Activated CD4-positive, alpha-beta T cell treated with anti-CD3 and anti-CD28 coated beads, Interleukin-2, amount 50 U/mL, for 48 hours (primary cell): ENCODE measurements at places on chromosomes 6 and 20.
A peak's percentile ranks its signal among the peaks of the same experiment; 100 is the strongest.

GRCh38 chr20:31637660-31638059 lies at the start of gene COX4I2:
COX4I2 (plus strand) TSS chr20:31637912; CDS start chr20:31639018, 1,106 bp downstream.
- DNase-seq: no peak

DNA sequence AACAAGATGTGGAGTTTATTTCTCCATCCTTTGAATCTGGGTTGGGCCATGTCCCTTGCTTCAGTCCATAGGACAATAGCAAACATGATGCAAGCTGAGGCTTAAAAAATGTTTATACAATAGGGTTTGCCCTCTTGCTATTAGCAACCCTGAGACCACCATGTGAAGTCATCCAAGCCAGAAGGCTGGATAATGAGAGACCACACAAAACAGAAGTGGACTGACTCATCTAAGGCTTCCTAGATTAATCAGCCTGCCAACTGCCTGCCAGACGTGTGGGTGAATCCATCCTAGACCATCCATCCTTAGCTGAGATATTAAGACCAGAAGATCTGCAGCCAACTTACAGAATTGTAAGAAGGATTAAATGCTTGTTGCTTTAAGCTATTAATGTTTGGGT lies 38.1 kb upstream of the ISM1 start:
- DNase-seq: peak; percentile 13

- DNase-seq: peak; percentile 72
Measured at GRCh38 chr6:45714006-45714730, 301.5 kb downstream of the CLIC5 start.

DNA sequence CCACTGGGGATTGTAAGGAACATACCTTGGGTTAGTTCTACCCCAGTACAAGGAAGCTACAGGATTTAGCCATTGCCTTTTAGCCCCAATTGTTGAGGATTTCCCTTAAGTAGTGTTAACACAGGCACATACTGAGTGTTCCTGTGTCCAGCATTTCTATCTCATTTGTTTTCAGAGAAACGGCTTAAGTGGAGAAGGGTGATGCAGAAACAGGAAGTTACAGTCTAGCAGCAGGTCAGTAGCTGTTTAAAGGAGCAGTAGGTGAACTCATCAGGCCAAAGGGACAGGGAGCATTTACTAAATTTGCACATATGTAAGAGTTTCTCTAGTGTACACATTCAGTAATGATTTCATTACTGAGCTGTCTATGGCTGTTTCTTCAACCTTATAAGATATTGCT lies 644.2 kb upstream of the GJE1 start:
- DNase-seq: no peak

DNA sequence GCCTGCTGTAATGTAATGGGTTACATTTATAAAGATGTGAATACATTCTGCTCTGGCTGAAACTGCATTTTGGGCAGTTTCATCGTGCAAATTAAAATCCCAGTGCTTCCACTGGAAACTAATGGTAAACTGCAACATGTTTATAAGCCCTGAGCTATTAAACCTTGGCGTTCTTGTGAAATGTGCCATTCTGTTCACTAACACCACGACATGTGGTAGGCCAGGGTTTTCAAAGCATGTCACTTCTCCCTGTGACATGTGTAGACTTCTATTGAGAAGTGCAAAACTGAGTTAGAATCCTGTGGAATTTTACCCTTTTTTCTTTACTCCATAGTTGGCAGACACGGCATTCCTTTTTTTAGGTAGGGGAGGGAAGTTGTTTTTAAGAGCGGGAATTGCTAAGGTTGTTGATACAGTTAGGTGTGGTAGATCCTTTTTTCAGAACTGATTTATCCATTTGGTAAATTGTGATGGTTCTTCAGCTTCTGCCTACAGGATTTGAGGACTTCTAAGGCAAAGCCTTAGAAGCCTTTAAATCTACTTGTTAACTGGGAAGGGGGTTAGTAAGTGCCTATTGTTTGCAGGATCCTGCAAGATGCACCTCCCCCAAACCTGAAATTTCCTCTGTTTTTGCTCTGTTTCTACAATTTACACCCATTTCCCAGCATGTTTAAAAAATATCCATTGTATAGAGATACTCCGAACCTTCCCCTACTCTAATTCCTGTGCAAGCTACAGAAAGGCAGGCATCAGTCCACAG lies 4.2 kb downstream of the SASH1 start:
- no peak for DNase-seq

DNA sequence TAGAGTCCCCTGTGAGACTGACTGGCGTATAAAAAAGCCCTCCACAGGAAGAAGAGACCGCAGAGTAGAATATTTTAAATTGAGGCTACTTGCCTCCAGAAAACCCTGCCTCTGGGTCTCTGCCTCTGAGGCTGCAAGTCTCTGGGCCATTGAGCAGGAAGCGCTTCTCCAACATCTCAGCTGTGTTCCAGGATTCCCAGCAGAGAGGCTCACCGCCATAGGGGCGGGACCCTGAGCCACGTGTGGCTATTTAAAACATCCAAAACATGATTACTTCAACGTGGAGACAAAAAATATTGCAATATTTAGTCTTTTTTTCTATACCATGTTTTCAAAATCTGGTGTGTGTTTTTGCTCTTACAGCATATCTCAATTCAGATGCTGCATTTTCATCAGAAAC lies 59.4 kb downstream of the GNAS-AS1 start:
- no peak for DNase-seq

GRCh38 chr6:84065693-84066290 lies 32.2 kb downstream of the MRAP2 start:
- no peak for DNase-seq

GRCh38 chr20:11436113-11436905 lies 481.4 kb upstream of the BTBD3 start:
- DNase-seq: no peak

- no peak for DNase-seq
Measured at GRCh38 chr6:13411484-13411883, 75.9 kb downstream of the GFOD1 start.

DNA sequence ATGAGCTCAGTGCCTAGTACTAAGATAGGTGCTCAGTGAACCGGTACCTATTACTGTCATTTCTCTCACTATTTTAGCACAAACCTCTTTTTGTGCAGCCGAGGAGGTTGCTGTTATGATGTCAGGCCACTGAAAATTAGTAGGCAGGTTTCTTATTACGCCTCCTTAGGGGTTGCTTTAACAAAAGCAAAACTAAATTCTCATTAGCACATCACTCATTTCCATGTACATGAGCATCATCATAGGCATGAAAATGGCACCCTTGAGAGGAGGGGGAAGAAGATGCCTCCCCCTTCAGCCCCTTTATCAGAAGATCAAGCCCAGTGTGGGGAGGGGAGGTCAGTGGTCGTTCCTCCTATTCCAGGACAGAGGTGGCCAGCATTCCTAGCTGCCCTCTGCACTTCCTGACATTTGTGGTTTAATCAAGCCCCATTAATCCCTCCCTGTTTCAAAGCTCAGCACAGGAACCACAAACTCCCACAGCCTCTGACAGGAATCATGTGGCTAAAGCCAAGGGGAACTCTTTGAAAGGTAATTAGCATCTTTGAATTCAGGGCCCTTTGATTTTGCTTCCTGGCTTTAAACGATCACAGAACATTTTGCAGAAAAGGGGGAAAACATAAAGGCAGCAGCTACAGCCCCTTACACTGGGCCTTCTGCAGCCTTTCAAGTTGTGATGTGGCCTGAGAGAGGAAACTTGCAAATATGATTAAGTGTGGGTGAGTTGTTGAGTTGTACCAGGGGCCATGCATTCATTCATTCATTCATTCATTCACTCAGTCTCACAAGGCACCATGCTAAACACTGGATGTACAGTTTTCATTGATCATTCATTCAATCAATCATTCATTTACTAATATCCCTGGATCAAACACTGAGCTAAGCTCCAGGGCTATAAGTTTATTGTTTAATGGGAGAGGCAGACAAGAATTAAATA lies 31.9 kb upstream of the PSMF1 start:
- no peak for DNase-seq

DNA sequence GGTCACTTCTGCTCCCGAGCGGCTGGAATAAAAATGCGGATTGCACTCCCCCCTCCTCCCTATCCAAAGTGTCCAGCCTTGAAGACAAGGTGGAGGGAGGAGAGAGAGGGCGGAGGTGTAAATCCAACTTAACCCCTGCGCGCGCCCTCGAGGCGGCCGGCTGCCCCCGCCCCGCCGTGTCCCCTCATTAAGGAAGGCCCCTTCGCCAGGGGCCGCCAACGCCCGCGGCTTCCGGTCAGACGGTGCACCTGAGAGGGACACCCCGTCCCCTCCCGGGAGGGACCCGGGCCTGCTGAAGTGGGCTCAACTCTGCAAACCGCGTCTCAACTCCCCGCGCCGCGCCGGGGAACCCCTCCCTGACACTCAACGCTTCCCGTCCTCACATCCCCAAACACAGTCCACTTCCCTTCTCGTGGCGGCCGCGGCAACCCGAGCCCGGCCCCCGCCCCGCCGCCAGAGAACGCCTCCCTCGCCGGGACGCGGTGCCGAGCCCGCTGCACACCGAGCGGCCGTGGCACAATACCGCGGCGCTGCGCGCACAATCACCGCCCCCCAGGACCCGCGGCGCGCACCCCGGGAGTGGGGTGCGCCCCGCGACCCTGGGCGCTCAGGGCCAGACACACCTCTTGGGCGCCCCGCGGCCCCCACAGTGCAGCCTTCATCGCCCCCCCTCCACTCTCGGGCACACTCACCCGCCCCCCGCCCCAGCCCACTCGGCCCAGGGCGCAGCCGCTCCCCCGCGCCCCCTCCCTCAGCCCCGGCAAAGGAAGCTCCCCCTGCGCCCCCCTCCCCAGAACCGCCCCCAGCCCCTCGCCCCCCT lies 102.5 kb downstream of the NOL4L start:
- peak; percentile 42 for DNase-seq

DNA sequence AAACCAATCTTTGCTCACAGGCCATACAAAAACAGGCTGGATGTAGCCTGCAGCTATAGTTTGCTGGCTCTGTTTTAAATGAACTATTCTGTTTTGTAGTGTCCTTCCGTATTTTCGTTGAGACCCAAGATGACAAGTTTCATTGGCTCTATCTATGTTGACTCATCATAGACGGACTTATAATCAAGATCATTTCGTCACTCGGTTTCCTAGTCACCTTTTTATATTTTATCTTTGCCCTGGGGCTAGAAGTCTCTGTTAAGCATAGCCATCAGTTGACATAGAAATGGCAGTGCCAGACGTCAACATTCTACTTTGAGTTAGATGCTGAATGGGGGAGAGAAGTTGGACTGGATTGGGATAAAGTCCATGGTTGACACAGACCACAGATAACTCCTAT lies 4.8 kb downstream of the PLEKHG1 start:
- no peak for DNase-seq

- DNase-seq: no peak
Measured at GRCh38 chr6:70280400-70280853, 22.5 kb downstream of the COL9A1 start.

GRCh38 chr6:138107752-138108592 lies 753 bp upstream of the PERP start:
- peak; percentile 39 for DNase-seq

DNA sequence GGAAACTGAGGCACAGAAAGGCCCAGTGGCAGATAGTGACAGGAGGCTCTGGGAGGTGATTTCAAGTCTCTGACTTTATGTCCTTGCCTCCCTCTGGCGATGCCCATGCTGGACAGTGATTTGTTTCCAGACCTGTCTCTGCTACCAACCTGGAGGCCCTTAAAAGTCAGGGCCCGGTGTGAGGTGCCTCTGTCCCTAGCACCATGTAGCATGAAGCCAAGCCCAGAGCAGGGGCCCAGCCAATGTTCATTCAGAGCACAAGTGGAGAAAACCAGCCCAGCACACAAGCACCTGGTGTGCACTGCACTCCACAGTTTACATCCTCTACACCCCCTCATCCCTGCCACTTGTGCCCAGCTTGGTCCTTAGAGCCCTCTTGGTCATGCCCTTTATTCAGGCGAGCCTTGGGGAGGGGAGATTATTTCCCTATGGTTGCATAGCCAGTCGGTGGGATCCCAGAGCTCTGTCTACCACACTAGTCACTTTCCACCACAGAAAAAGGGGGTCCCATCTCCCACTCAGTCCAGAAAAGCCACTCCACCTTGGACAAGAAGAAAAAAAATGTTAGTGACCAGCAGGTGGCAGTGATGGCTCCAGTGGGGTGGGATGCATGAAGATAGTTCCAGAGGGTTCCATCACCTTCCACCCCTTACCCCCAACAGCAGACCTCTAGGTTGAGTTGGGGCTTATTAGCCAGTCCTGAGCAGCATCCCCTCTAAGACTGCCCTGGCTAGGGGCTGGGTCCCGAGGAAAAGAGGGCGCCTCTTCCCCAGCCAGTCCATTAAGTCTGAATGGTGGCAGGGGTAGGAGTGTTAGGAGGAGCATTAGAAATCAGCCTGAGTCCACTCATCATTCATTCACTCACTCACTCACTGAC lies 30.9 kb downstream of the KIAA1755 start:
- no peak for DNase-seq

DNA sequence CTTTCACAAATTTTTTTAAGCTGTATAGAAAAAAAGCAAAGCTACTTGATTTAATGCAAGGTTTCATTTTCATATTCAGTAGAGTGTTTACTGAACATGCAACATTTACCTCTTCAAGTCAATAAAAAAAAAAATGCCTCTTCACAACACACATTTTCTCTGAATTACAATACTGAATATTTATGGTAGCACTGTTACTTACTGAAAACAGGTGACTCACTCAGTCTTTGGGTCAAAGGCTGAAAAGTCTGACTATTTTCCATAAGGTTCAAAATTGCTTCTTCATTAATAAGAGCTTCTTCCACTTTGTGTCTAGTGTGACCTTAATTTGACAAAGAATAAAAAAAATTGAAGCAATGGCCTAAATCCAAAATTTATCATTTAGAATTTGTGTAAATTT lies 101.9 kb downstream of the REV3L start:
- no peak for DNase-seq

GRCh38 chr6:2478200-2478599 lies 232.8 kb upstream of the GMDS start:
- DNase-seq: no peak

DNA sequence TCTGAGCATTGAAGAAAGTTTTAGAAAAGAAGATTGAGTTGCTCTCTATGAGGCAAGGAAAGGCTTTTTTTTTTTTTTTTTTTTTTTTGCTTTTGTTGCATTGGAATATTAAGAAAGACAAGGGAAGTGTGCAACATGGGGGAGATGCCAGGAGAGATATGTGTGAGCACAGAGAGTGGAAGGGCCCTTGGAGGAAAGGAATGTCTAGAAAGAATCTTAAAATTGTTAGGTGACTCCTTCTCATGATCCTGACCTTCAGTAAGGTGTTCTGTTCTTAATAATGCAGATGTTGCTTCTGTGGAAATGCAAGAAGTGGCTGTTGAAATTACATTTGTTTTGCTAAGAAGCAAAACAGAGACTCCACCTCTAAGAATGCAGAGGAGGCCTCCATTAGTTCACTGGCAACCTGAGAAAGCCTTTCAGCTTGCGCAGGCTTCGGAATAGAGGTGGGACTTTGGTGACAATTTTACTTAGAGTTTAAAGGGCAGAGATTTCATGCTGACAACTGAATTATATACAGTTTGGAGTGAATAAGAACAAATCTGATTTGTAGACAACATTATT lies 118.0 kb upstream of the ASCC3 start:
- no peak for DNase-seq

DNA sequence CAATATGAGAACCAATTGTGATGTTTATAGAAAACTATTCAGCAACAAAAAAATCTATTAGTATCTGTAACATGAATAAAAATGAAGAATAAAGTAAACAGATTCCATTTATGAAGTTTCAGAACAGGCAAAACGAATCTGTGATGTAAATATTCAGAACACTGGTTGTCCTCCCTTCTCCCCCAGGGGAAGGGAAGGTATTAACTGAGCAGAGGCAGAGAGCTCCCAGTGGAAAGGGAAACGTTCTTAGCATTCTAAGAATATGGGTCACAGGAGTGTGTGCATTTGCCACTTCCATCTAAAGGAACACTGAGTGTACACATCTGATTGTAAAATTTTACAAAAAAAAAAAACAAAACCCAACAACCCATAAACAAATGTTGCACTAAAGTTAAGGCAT lies 23.1 kb downstream of the SPAG4 start:
- no peak for DNase-seq
